ENCODE measurements at places on chromosomes 7 and 10. TPM values are rescaled to one million over a fixed set of nuclear protein-coding genes. Genes with fewer than 3 reads are reported as not detected.

PRPF18 gene
- 32.1 TPM for total RNA-seq

ZNF485 gene
- total RNA-seq, result 2.8 TPM

LRRC61 gene
- total RNA-seq, result 11.4 TPM

C7orf33 gene
- total RNA-seq, result not detected

SEC31B gene
- total RNA-seq, result 13.8 TPM

HTRA1 gene
- total RNA-seq, result 109 TPM

UNCX gene
- not detected for total RNA-seq

FAM20C gene
- total RNA-seq, result 38.9 TPM

TRPV5 gene
- total RNA-seq, result not detected

ARL4A gene
- total RNA-seq, result 8.9 TPM

CALHM2 gene
- 41.7 TPM for total RNA-seq

JAKMIP3 gene
- 0.18 TPM for total RNA-seq

CYP3A5 gene
- total RNA-seq, result 61.2 TPM

TRIM8 gene
- 175 TPM for total RNA-seq

OPN1SW gene
- not detected for total RNA-seq

NUPR2 gene
- total RNA-seq, result not detected

PAPSS2 gene
- total RNA-seq, result 775 TPM

LIPK gene
- total RNA-seq, result not detected

AQP1 gene
- 23.3 TPM for total RNA-seq

GIMAP8 gene
- 12.0 TPM for total RNA-seq

TMEM130 gene
- 1.3 TPM for total RNA-seq

GNAT3 gene
- total RNA-seq, result not detected

CLDN3 gene
- not detected for total RNA-seq

CALN1 gene
- total RNA-seq, result 33.3 TPM

TACC2 gene
- 11.4 TPM for total RNA-seq

RAMP3 gene
- 44.8 TPM for total RNA-seq

ACSL5 gene
- 6.2 TPM for total RNA-seq

PNLIPRP3 gene
- 0.11 TPM for total RNA-seq
